Activated T-cell treated with anti-CD3 and anti-CD28 coated beads, Interleukin-2, amount 50 U/mL, for 72 hours (primary cell): ENCODE measurements at places on chromosomes 16 and 17.

DNA sequence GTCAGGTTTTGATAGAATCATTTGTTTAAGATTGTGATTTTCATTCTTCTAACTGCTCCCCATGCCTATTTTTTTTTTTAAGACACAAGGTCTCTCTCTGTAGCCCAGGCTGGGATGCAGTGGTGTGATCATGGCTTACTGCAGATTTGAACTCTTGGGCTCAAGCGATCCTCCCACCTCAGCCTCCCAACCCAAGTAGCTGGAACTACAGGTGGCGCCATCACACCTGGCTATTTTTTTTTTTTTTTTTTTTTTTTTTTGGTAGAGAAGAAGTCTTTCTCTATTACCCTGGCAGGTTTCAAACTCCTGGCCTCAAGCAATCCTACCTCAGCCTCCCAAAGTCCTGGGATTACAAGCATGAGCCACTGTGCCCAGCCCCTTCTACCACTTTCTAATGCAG, 223.3 kb downstream of the CBLN1 start:
- no peak for DNase-seq

DNA sequence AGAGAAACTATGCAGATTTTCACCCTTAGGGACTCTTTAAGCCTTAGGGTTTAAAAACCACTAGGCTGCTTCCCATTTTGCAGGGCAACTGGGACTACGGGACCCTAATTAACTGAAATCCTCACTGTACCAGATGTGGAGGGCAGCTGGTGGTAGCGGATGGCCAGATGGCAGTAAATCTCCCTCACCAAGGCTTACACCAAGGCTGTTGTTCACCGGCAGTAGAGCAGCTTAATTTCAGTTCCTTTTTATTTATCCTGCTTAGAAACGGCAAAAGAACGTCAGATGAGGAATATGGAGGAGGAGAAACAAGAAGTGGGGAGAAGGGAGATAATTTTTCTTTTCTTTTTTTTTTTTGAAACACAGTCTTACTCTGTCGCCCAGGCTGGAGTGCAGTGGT, 6.5 kb downstream of the ABHD15 start:
- DNase-seq: no peak

DNA sequence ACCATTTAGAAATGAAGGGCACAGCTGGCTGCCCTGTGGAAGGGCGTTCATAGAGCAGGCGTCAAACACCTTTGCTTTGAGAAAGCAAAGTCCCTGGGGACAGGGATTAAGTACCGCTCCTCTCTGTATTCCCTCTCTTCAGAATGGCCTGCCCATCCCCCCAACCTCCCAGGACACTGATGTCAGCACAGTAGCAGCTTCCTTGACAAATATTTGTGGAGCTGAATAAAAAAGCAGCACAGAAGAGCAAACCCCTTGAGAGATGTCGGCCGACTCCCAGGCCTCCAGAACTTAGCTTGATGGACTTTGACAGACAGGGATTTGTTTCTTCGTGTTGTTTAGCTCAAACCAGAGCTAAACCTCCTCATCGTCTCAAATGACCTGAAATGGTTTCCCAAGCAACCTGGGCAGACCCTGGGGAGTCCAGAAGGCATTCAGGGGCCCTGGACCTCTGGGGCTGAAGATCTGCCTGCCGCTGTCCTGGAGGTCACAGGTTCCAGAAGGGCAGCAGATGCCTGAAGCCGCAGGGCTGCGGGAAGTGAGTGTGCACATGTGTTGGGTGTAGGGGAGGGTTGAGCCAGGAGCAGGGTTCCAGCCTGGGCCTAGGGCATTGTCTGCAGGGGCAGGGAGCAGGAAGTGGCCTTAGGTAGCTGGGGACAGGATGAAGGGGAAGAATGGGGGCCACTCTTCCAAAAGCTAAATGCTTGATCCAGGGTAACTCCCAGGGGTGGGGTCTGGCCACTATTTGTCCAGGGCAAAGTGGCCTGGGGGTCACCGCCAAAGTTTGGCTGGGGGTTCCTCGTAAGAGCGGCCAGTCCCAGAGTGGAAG, 42.3 kb upstream of the NKD1 start:
- no peak for DNase-seq

DNA sequence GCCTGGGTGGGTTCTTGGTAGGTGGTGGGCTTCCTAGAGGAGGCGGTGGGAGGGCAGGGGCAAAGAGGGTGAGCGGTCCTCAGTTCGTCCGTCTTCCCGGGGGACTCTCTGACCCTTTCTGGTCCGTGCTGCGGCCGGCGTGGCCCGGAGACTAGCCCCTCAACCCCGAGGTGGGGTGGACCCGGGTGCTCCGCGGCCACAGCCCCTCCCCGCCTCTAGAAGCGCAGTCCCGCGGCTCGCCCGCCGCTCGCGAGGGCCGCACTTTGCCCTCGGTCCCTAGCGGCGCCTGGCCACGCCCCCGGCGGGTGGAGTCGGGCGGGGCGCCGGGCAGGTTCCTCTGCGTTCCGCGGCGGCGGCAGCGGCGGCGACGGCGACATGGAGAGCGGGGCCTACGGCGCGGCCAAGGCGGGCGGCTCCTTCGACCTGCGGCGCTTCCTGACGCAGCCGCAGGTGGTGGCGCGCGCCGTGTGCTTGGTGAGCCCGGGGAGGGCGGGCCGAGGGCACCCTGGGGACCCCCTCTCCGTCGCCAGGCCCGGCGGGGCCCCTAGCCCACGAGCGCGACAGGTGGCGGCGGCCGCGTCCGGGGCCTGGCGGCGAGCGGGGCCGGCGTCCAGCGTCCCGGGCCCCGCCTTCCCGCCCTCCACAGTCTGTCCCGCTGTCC, at the start of gene SYNGR2:
SYNGR2 (plus strand) TSS at position 340 of the 661 bp plus-strand sequence; CDS start at position 376, 36 bp downstream.
- peak; percentile 95 for DNase-seq

GRCh38 chr17:27323538-27324215, 29.8 kb downstream of the WSB1 start:
- no peak for DNase-seq

DNA sequence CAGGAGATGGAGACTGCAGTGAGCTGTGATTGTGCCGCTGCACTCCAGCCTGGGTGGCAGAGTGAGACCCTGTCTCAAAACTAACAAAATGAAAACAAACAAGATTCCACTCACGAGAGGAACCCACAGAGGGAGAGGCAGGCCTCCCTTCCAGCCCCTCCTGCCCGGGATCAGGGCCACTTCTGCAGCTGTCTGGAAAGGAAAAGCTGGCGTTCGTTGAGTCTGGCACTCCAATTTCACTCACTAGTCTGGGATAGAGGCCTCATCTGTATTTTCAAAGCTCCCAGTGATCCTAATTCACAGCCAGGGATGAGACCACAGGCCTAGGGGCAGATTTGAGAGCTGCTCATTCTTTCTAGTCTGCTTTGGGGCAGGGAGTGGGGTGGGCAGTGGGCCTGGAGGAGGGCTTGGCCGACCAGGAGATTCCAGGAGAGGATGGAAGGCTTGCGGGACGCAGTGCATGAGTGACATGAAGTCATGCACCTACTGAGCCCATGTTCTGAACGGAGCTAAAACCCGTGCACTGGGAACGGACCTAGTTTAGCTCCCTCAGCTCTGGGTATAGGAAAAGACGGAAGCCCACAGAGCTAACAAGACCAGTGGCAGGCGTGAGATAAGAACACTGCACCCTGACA, 54.0 kb downstream of the COTL1 start:
- no peak for DNase-seq

DNA sequence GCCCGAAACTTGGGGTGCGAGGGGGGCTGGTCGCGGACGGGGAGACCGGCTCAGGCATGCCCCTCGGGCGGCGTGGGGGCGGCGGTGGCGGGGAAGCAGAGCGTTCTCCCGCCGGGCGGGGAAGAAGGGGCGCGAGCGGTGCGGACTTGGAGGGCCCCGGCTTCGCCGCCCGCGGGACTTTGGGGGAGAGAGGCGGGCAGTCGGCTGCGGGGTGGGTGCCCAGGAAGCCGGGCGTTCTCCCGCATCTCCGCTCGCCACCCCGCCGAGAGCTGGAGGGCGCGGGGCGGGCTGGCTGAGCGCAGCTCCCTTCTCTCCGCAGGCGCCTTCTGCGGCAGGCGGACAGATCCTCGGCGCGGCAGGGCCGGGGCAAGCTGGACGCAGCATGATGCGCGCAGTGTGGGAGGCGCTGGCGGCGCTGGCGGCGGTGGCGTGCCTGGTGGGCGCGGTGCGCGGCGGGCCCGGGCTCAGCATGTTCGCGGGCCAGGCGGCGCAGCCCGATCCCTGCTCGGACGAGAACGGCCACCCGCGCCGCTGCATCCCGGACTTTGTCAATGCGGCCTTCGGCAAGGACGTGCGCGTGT, 772 bp downstream of the NTN1 start:
- DNase-seq: peak; percentile 34

GRCh38 chr16:12486386-12486785, 317.3 kb downstream of the CPPED1 start:
- DNase-seq: no peak

- DNase-seq: peak; percentile 56
These were observed 12.4 kb downstream of the SGCA start for GRCh38 chr17:50177983-50178834.

GRCh38 chr17:75151930-75152329, 2.4 kb downstream of the JPT1 start:
- no peak for DNase-seq

- DNase-seq: no peak
These were observed 134.5 kb downstream of the CDH13 start for GRCh38 chr16:82761236-82761635.

- DNase-seq: no peak
These were observed 49.1 kb downstream of the ZNF778 start for GRCh38 chr16:89266521-89267134.

- DNase-seq: no peak
These were observed 111.0 kb downstream of the NPIPB5 start for GRCh38 chr16:22621586-22622155.

- DNase-seq: no peak
These were observed at the start of gene KRT15 for GRCh38 chr17:41518789-41519449. Gene KRT15, minus strand, starts transcription at chr17:41518890. Its CDS starts 63 bp downstream, at chr17:41518827.
